ENCODE measurements at places on chromosomes 3 and 15. TPM values are rescaled to one million over a fixed set of nuclear protein-coding genes. Genes with fewer than 3 reads are reported as not detected.

- no peak for DNase-seq
Observed at GRCh38 chr3:86949850-86950249, 41.1 kb downstream of the VGLL3 start.

- peak; percentile 61 for DNase-seq
Observed at GRCh38 chr3:158773845-158774830, 27.7 kb upstream of the MFSD1 start.

Gene CLDN16
- polyA plus RNA-seq: not detected

DNA sequence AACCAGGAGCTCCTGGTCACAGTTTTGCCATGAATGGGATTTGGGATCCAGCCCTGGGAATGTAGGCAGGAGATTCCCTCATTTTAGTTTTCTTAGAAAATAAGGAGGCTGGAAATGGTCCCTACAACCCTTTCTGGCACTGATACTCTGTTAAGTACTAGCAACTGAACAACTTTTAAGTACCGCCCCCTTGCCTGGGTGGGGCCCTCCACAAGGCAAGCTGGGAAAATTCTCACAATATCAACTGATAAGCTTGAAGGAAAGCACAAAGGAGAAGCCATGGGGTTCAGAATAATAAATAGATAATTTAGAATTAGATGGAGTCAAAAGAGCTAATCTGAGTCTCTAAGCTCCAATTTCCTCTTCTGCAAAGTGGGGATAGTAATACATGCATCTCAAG lies 4.2 kb upstream of the DGKG start:
- no peak for DNase-seq

DNA sequence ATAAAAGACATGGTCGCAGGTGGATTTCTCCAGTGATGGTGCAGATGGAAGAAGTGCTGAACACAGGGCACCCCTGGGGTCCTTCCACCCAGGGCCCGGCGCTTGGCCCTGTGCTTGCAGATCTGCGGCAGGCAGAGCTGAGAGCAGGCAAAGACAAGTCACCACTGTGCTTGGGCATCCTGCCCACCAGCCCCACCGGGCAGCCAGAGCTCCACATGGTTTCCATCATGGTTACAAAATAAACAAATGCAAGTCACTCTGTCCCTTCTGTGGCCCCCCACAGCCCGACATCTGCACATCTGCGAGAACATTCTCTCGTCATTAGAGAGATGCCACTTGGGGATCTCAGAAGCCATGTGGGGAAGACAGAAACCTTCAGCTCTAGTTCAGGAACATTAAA lies 37.6 kb upstream of the SFMBT1 start:
- no peak for DNase-seq

DNA sequence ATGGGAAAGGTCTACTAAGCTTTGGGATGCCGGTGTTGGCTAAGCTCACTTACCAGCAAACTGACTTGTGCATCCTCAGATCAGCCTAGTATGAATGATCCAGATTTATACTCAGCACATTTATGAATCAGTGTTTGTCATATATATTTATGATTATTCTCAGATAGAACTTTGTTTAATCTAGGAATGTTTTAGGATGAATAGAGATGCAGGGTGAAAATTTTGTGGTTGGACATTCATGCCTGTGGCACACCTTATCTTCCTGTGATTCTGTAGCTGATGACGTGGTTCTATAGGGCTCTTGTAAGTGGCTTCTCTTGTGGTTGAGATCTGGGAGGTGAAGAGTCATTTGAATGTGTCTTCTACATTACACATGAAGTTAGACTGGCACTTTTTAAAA lies 11.4 kb downstream of the CDIN1 start:
- DNase-seq: no peak

Gene UBL7
- 30.8 TPM for polyA plus RNA-seq

Gene ACTRT3
- polyA plus RNA-seq: 2.1 TPM

GRCh38 chr3:57309769-57310360 lies 17.4 kb upstream of the ASB14 start:
- no peak for DNase-seq

DNA sequence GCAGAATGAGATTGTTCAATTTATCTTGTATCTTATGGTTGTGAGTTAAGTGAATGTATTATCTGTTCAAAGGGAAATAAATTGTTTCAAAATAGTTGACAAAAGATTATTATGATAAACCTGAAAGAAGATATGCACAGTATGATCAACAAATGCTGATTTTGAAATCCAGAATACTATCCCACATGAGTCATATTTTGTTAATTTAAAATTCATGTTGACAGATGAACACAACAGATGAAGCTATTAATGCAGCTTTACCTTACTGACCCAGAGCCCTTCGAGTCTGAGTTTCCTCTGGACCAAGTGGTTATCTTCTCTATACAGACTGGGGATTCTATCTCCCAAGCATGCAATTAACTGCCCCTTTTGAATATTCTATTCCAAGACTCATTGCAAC lies 482.8 kb downstream of the FGF12 start:
- DNase-seq: no peak

- DNase-seq: no peak
Observed at GRCh38 chr3:42696356-42697288, 6.0 kb downstream of the HHATL start.

DNA sequence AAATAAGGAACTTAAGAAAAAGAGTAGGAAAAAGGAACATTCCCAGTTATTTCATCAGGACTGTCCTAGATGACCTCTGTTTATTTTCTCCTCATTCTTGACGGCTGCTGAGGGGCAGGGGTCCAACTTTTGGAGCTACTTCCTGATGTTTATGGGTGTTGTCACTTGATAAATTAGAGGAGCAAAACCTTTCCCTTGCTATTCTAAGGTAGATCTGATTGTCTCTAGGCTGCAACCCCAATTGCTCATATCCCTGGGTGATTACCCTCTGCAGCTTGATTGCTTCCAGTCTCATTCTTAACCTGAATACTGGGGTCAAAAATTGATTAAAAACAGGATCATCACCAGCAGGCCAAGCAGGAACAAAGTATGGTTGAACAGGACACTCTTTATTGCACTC lies 311.0 kb upstream of the NDN start:
- no peak for DNase-seq

Gene EPHB3
- polyA plus RNA-seq: 42.4 TPM

DNA sequence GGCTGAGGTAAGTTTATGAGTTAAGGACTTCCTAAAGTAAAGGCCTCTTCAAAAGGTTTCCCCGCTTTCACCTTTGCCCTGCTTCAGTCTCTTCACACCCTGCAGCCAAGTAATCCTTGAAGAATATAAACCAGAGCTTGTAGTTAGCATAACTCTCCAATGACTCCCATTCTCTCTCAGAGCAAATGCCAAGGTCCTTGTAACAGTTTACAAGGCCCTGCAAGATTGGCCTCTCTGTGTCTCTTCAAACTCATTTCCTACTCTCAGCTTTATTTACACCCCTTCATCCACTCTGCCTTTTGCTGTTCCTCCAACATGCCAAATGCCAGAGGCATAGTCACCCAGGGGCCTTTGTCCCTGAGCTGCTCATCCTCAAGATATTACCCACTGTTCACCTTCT lies 60.5 kb upstream of the MME start:
- DNase-seq: no peak

Gene PLA1A
- polyA plus RNA-seq: 0.27 TPM

- no peak for DNase-seq
Observed at GRCh38 chr3:183354325-183354831, 74.0 kb downstream of the MCF2L2 start.

GRCh38 chr3:152997526-152997925 lies 162.6 kb downstream of the P2RY1 start:
- no peak for DNase-seq

Gene ST3GAL6
- polyA plus RNA-seq: 5.7 TPM

- DNase-seq: no peak
Observed at GRCh38 chr3:110391640-110392395, 679.8 kb upstream of the NECTIN3 start.

- DNase-seq: no peak
Observed at GRCh38 chr3:44289882-44290462, 48.3 kb downstream of the TOPAZ1 start.

DNA sequence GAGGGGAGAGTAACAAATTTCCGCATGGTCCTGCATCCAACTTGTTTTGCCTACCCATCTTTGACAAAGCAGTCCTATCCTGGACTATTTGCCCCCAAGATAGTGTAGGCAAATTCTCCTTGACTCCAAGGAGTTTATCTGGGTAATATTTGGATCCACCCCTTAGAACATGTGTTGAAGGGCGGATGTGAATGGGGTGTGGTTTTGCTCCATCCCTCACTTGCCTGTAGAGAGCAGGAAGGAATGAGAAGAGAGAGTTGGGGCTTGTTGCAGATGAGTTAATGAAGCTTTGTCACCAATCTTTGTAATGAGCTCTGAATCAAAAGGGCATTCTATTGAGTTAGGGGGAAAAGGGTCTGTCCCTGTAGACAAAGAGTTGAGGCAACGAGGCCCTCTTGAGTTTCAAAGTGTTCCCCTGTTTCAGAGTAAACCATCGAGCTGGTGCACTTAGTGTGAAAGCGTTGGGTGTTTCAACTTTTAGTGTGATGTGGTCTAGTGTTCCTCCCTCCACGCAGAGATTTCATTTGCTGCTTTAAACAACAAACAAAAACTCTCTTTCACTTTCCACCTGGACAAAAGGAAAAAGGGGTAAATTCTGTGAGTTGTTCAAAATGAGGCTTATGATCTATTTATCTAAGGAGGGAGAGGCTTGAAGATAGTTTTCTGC lies 42.2 kb upstream of the PPARG start:
- no peak for DNase-seq

Gene SLC22A13
- 0.18 TPM for polyA plus RNA-seq

Gene C2CD4A
- not detected for polyA plus RNA-seq

DNA sequence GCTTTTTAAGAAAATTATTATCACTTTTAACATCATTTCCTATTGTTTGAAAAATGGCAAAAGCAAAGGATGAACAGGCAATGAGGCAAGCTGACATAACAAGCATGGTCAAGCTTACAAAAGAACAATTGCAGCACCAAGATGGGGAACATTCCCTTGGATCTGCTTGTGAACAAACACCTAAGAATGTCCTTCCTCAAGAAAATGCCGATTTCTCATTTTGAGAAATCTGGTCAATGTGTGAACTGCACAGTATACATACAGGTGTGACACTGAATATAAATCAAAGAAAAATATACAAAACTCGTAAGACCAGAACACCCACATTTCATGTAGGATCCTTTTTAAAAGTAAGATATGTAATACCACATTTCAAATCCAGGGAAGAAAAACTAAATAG lies 58.9 kb downstream of the LRRFIP2 start:
- DNase-seq: no peak

DNA sequence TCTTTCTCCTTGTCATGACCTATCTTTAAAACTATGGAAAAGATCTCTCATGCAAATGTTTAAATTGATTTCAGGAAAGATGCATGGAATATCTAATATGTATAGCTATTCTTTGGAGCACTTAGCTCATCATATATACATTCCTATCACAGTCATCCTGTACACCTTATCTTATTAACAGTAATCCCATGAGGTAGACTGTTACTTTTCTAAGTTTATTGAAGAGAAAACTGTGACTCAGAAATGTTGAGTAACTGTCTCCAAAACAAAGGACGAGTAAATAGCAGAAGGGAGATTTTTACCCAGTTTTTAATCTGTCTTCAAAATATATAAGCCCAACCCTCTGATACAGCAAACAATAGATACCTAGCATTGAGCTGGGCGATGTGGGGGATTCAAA lies 308.3 kb downstream of the GAP43 start:
- DNase-seq: no peak

Gene MED12L
- 9.7 TPM for polyA plus RNA-seq

GRCh38 chr15:51952805-51953204 lies 18.8 kb downstream of the LEO1 start:
- no peak for DNase-seq

Gene RCN2
- 87.3 TPM for polyA plus RNA-seq

DNA sequence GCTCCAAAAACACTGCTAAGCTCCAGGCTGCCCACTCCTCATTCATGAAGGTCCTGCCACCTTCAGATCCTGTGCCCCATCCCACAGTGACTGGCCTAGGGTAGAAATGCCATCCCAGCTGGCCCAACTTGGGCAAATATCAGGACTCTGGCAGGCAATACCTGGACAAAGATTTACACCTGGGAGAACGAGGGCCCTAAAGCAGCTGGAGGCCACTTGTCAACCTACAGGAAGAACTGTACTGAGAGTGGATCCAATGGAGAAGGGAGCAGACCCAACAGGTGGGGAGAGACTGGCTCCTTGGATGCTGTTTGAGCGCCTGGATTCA lies 57.1 kb upstream of the GATA2 start:
- no peak for DNase-seq

DNA sequence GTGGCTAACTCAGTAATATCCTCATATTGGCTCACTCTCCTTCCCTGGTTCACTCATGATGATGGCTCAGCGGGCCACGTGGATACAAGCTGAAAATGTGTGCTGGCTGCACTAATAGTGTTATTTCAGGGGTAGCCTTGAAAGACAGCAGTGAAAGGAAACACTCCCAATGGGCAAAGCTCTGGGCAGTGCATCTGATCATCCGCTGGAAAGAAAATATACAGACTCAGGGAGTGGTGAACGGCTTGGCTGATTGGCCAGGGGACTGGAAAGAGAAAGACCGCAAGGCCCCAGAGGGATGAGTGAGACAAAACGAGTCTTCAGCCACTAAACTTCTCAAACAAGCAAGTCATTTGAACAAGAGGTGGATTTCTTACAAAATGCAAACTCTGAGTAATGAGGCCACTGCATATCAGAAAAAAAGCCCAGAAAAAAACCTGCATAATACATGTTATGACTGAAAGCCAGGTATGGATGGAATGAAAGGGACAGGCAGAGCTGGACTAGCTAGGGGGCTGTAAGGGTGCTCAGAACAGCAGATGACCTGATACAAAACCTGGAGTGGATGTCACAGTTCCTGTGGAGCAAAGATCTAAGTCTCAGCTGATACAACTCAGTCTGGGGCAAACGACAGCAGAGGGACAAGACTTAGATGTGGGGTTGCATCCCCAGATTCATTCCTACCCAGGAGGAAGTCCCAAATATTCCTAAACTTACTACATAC lies 33.3 kb downstream of the CMTM6 start:
- DNase-seq: no peak

- peak; percentile 87 for DNase-seq
Observed at GRCh38 chr3:51706788-51707731, at the start of gene GRM2. GRM2 (plus strand) TSS chr3:51707068; CDS start chr3:51708984, 1,916 bp downstream.

Gene TXNRD3
- 8.6 TPM for polyA plus RNA-seq

- no peak for DNase-seq
Observed at GRCh38 chr3:154029926-154030325, 91.3 kb upstream of the ARHGEF26 start.

- DNase-seq: no peak
Observed at GRCh38 chr15:90364251-90364650, 12.2 kb downstream of the ZNF774 start.

Data from hindlimb muscle (tissue), 1 donor.